ENCODE measurements at places on chromosomes 3 and 15.

DNA sequence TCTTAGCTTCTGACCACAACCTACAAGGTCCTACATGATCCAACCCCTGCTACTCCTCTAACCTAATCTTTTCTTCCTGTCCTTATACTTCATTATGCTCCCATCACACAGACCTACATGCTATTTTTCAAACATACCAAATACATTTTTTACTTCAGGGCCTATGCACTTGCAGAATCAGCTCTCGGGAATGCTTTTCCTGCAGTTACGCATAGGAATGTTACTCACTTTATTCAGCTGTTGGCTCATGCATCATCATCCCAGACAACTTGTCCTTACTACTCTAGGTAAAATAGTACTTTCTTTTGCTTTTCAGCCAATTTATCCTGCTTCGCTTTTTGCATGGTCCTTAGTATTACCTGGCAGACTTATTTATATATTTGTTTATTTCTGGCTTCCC is 105.6 kb downstream of the OXSM start:
- DNase-seq = no peak

GRCh38 chr3:89877230-89877629 is 769.8 kb downstream of the EPHA3 start:
- DNase-seq = no peak

DNA sequence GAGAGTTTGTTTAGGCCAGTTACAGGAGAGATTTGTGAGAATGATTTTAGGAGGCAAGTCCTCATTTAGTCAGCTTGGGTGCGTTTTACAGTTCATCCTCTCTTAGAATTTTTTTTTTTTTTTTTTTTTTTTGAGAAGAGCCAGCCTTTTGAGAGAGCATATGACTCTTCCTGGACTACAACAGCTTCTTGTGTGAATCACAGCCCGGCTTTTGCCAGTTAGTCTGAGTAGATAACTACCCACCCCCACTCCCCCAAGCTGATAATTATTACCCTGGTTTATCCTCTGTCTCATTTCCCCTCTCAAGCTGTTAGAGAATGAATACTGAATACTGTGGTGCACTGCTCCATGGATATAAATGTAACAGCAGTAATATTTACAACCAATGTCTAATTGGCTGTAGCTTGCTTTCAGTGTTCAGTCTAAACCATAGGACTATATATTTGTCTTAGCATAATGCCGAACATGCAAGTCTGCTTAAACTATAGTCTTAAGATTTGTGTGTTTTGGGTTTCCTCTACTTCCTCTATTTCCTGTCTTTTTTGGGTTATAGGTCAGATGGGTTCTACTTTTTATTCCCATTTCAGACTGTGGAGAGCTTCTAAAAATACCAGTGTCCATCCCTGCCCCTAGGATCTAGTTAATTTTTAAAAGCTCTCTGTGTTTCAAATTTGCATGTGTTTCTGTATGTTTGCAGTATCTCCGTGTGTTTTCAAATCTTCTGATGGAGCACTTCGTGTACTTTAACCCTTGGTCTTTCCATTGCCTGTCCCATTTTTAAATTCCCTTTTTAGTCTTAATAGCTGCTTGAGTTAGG is 8.0 kb downstream of the CHD2 start:
- DNase-seq = no peak

DNA sequence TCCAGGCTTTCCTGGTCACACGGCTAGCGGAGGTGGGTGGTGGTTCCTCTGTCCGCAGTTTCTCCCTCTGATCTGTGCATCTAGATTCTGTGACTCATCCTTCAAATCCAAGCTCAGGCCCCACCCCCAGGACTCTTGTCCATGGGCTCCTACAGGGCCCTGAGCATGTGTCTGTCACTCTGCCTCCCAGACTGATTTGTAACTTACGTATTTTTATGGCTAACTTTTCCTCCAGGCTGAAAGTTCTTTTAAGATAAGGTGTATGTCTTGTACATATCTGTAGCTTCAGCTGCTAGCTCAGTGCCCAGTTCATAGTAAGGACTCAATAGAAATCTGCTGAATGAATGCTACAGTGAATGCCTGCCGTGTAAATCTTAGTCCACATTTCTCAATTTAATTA is 8.0 kb downstream of the ESYT3 start:
- no peak for DNase-seq

- no peak for DNase-seq
These were observed 233.4 kb upstream of the TBL1XR1 start for GRCh38 chr3:177430653-177431052.

- DNase-seq = no peak
These were observed 440.1 kb downstream of the GABRG3 start for GRCh38 chr15:27410996-27411605.

DNA sequence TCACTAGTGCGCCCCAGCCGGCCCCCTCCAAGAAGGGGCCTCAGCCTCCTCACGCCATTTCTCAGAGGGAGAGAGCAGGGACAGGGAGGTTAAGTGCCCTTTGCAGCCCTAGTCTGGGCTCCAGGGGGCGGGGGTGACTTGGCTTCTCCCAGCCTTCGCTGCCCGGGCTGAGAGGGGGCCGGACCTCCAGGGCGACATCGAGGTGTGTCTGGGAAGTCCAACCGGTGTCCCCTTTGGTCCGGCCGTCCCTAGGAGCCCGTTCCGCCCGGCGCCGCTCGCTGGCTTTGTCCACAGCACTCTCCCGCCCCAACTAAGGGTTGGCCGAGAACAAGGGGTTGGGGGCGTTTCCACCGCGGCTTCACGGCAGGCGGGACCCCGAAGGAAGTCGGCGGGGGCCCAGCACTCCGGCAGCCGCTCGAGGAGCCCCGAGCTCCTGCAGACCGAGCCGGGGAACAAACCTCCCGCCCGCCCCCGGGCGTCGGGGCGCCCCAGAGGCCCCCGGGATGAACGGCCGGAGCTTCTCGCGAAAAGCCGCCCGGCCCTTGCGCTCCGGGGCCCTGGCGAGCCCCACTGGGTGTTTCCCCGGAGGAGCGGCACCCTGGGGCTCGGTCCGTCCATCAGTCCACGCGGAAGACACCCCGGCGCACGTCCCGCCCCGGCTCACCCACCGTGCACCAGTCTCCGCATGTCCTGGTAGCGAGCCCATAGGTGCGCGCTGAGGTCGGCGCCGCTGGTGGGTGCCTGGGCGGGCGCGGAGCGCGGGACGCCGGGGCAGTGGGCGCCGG is 627 bp downstream of the NT5DC2 start:
- peak; percentile 78 for DNase-seq

- DNase-seq = no peak
These were observed at the start of gene GATA2 for GRCh38 chr3:128492671-128493569. Gene GATA2 (minus strand): TSS chr3:128493201. CDS start chr3:128487031, 6,170 bp downstream.

DNA sequence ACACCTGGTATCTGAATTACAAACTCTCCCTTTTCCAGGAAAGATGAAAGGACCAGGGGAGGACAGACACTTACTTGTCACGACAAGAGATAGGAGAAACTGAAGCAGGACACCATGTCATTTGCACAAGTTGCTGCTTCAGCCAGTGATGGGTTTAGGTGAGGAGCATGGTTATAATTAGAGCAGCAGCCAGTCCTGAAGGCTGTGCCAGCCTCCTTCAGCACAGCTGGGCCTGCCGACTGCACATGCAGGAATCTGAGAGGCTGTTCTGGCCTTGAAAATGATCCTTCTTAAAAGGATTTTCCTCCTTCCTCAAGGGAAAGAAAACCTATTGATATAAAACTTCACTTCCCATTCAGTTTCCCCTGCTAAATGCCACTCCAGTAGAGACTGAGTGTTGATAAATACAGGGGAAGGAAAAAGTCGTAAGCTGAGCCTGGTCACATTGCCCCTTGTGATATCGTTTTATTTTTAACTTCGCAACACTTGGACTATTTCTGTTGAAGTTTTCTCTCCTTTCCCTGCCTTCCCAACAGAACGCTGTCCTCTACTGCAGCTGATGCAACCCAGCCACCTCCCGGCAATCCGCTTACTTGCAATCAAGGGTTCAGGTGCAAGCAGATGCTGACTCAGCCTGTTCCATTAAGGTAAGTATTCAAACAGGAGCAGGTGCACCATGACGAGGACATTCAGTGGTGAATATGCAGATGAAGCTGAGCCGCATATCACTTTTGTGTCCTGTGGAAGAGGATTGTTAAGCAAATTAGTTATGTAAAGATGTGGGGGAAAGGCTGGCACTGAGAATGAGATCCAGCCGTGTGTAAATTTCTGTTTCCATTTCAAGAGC is at the start of gene FBXO40:
Gene FBXO40, plus strand, starts transcription at position 524 of the 847 bp plus-strand sequence. CDS start 27,197 bp downstream, outside the sequence.
- no peak for DNase-seq

GRCh38 chr15:34365091-34365825 is 1.7 kb downstream of the LPCAT4 start:
- no peak for DNase-seq

DNA sequence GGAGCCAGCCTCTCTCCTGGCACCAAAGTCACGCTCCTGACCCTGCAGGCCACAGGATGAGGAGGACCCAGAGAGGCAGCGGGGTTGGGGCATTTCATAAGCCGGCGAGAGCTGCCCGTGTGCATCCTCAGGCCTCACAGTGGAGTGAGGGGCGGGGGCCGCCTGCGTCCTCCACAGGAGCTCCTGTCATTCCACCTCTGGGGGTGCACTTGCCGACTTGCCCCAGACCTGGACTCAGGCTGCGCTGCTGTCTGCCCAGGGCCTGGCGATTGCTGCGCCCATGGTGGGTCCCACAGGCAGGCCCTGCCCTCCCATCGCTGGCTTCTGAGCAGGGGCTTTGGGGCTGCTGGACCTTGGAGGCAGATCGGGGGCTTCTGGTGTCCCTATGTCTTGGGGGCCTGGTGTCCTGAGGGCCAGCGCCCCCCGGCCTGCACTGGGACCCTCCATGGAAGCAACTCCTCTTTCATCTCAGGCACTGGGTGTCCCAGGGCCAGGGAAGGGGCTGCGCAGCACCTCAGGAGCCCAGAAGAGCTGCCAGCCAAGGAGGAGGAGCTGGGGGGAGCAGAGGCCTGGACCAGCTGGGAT is 184.0 kb downstream of the GOLGA6L6 start:
- DNase-seq = peak; percentile 81

DNA sequence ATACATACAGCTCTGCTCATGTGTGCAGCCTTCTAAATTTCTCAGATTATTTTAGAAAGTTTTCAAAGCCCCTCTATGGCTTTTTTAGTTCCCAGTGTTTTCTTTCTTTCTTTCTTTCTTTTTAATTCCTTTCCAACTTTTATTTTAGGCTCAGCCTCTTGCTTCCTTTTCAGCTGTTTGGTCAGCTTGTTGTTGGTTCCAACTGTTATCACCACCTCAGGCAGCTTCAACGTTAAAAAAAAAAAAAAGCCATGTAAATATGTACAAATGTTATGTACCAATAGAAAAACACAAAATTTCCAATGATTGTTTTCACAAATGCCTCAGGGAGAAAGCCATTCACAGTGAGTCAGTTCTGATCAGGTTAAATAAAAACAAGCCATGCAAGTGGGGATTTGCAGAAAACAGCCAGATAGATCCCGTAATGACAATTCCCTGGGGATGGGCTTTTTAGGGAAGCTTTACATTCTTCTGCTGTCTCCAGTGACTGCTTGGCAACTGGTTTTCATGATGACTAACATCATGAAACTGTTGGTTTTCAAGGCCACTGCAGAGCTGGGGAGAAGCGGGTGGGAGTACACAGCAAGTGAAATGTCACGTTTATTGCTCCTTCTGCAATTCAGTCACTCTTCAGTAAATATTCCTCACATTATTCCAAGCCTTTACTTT is 908.4 kb downstream of the EPHA3 start:
- no peak for DNase-seq

DNA sequence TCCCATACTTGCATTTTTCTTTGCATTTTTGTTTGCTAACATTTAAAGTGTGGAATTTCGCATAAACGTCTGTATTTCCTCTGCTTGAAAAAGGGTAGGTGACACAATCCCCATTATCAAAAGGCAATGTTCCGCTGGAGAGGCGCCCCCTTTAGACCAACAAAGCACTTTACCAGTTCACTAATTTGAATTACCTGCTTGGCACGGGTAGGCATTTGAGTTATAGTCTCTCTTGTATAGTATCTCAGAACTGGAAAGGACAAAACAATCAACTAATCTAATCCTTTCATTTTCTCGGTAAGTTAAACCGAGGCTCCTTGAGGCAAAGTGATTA is 775 bp upstream of the CCDC39 start:
- no peak for DNase-seq

- no peak for DNase-seq
These were observed 7.1 kb upstream of the CPOX start for GRCh38 chr3:98600412-98601095.

DNA sequence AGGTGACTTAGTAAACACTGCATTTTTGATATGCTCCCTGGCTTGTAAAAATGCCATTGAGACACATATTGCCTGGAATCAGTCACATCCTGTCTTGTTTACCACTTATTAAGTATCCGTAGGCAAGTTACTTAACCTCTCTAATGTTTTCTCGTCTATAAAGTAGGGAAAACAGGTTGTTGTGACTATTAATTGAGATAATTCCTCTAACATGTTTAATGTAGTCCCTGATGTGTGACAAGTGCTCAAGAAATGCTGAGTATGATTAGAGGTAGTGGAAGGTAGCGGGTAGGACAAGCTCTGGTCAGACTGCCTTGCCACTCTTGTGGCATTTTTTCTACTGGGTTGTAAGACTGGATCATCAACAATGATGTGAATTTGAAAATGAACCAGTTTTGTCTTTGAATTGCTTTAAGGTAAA is 54.1 kb downstream of the NFKBIZ start:
- no peak for DNase-seq

- DNase-seq = no peak
These were observed 266.8 kb upstream of the CBLB start for GRCh38 chr3:106135451-106136160.

DNA sequence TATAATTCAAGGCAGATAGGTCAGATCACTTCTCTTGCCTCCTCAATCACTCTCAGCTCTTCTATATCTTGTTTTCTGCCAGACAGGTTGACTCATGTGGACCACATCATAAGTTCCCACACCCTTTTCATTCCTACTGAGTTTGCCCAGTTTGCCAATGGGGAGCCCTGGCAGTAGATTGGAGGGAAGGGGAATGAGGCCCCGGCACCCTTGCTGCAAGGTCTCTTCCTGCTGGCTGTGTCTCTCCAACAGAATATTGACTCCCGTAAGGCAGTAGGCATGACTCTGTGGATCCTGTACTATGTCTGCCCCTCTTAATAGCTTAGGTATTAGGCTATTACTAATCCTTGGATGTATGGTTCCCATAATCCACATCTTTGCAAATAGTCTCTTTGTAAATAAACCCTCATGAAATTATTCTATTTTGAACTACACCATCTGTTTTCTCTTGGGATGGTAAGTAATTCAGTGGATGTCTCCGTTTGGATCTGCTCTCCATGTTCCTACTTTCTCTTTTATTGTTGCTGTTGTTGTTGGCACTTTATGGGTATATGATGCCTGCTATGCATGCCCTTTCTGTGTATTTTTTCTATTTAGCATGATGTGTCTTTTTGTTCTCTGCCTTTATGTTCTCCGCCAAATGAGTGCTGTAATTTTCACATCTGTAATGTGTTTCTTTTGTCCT is 65.5 kb upstream of the DCBLD2 start:
- no peak for DNase-seq

DNA sequence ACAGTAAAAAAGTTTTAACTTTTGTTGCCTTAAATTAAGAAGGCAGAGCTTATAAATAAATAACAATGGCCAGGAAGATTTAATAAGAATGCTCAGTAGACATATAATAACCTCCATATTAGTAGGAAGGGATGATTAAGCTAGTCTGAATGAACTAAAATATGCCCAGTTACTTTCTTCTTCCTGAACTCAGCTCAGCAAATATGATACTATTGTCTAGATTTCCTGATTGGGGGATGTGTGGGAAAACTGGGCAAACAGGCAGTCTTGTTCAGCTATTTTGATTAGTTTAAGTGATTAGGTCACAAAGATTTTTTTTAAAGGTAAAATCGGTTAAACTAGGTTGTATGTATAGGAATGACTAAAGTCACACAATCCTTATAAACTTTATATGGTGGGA is 167.2 kb upstream of the SLC2A2 start:
- no peak for DNase-seq
